ENCODE measurements at places on chromosomes 1 and 21.

DNA sequence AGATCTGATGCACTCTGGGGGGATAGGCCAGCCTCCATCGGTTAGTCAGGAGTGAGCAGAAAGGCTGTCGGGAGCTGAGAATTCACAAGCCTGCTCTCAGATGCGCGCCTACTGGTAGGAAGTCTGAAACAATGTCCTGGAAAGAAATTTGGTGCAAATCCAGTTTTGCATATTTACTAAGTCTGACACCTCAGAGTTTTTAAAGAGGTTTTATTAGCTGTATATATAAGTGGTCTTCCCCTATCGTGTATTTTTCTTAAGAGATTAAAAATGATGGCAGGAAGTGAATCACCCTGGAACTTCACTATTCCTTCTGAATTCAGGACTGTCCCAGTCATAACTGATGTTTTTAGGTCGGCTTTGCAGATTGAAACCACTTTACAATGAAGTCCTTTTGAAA is 99.8 kb upstream of the C1orf105 start:
- DNase-seq, result no peak

- no peak for DNase-seq
Observed at GRCh38 chr1:89081005-89081404, 16.0 kb upstream of the GBP1 start.

- no peak for DNase-seq
Observed at GRCh38 chr1:84598846-84599741, 24.9 kb upstream of the CTBS start.

GRCh38 chr1:116356673-116357072 is 16.4 kb upstream of the ATP1A1 start:
- DNase-seq, result no peak

DNA sequence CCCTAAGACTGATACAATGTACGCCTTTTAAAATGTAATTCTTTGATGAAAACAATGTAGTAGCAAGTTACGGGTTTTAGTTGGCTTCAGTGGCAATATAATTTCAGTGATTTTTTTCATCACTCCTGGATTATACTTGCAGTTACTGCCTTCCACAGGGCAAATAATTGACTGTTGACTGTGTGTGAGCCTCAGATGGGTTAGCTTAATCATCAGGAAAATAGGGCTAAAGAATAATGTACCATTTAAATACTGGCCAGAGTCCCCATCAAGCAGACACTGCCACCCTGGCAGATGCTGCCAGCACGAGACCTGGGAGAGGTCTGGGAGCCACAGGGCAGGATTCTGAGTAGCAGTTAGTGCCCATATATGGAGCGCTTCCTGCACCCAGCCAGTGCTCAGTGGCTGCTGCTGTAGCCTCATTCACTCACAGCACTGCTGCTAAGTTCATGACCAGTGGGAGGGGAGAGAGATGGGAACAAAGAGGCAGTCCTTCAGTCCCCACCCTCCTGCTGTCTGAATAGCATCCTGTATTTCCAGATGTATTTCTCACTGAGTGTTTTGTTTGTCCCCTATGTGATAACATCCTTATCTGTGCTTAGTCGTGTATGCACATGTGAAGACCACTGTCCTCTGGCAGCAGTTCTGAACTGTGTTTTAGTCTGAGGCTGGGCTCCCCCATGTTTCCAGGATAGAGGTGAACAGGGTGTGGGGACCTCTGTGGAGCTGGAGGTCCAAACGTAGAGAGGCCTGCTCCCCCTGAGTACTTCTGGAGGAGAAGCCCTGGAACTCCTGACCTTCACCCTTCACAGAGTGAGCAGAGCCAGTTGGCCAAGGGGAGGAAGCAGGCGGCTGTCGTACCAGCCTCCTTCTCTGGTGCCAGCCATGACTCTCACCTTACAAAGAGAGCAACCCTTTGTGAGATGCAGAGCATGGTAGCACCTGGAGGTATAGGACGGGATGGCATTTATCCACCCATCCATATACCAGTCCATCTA is 80.4 kb downstream of the ADARB1 start:
- DNase-seq, result no peak

- no peak for DNase-seq
Observed at GRCh38 chr21:29293495-29293894, 5.2 kb upstream of the BACH1 start.

- DNase-seq, result no peak
Observed at GRCh38 chr1:16276302-16277030, 39.5 kb upstream of the CPLANE2 start.

- no peak for DNase-seq
Observed at GRCh38 chr1:234619794-234620247, 9.8 kb upstream of the IRF2BP2 start.

DNA sequence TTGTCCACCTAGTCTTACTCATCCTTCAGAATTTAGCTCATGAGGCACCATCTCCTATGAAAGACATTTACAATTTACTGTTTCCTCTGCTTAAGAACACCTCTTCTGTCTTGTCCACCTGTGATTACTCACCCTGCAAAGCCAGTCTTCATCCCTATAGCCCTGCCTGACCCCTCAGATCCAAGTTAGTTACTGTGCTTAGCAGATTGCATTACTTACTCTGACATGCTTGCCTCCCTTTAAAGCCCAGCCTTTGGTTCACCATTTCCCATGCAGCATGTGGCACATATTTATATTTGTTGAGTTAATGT is 60.9 kb upstream of the VCAM1 start:
- no peak for DNase-seq

- DNase-seq, result no peak
Observed at GRCh38 chr1:7967196-7967595, 5.7 kb downstream of the PARK7 start.

DNA sequence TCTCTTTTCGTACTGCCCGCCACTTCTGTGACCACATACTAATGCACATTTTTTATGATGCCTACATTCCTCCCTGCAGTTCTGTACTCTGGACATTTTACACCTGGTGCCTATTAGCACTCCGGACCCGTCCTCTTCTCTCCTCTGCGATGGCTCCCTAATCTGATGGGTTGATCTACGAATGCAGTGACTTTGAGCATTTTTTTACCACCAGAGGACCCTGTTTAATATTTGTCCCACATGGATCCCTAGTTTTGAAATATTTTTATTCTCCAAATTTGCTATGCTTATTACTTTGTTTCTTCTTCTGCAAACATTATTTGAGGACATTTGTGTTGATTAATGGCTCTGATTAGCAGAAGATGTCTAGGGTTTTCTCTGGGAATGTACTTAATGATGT is 5.2 kb downstream of the PPFIA4 start:
- DNase-seq, result no peak

DNA sequence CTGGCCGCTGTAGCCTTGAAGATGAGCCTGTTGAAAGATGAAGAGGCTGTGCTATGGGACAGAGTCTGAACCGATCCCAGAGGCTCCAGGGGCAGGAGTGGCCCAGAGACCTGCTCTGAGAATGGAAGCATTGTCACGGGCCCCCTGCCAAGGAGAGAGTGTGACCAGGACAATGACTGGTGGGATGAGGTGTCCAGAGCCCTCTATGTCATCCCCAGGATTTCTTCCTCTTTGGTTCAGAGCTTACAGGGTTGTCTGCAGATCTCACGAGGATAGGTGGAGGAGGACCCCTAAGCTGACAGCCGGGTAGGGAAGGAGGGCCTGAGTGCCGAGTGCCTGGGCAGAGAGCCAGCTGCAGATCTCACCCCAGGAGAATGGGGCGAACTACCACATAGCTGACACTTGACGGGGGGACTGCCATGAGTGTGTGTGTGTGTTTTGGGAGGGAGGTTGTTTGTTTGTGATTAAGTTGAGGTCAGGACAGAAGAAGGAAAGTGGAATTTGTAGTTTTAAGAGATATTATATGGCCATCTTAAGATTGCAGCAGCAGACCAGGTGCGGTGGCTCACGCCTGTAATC is 25.4 kb downstream of the PIK3CD start:
- no peak for DNase-seq

- DNase-seq, result no peak
Observed at GRCh38 chr21:28298251-28298672, 694.4 kb downstream of the LTN1 start.

DNA sequence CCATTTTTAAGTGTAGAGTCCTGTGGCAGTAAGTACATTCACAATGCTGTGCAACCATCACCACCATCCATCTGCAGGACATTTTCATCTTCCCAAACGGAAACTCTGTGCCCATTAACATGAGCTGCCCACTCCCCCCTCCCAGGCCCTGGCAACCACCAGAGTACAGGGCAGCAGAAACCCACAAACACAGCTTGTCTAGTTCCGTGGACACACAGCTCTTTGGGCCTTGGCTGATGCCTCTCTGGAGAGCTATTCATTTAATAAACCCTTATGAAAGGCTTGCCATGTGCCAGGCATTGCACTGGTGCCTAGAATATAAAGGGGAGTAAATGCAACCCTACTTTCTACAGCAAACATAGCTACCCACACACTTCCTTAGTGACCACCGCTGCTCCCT is 28.0 kb downstream of the STUM start:
- no peak for DNase-seq

DNA sequence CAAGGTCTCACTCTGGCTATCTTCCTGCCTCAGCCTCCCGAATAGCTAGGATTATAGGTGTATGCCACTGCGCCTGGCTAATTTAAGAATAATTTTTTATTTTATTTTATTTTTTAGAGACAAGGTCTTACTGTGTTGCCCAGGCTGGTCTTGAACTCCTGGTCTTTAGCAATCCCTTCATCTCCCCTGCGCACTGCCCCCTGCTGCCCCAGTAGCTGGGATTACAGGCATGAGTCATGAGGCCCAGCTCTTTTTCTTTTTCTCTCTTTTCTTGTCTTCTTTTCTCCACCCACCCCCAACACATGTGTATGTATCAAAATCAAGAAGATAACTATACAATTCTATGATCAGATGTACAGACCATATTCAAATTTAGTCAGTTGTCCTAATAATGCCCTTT is 87.2 kb downstream of the PEX14 start:
- no peak for DNase-seq

GRCh38 chr1:116062201-116062600 is 49.0 kb upstream of the MAB21L3 start:
- no peak for DNase-seq

DNA sequence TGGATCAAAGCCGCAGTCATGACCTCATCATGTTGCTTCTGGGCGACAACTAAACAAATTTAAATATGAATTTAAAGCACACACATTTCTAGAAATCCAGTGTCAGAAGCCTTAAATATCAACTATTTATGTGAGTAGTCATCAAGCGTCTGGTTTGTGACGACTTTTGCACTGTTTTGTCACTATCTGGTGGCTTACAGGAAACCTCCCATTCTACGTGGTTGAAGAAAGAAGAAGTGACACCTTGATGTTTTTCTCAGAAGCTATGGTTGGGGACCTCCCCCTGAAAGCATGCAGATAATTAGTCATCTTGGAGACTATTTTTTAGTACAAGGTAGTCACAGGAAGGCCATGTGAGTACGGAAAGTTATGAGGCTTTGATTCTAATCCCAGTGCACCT is 58.5 kb downstream of the TENT5C start:
- no peak for DNase-seq

- no peak for DNase-seq
Observed at GRCh38 chr1:40818264-40818961, 34.8 kb downstream of the KCNQ4 start.

DNA sequence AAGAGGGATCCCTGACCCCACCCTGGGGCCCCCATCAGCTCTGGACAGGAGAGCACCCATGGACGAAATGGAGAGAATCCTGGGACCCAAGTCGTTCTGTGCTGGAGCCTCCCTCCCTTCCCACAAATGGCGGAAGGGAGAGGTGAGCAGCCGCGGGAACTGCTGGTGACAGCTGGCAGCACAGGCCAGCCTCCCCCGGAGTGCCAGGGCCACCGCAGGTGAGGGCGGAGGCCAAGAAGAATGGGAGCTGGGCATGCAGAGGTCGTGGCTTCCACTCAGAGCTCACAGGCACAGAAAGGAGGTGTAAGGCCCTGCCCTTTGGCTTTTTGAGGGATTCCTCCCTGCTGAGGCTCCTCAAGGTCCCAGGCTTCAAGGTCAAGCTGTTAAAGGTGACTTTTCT is 24.6 kb downstream of the SLC1A7 start:
- no peak for DNase-seq

GRCh38 chr1:41353744-41354143 is 7.5 kb upstream of the FOXO6 start:
- DNase-seq, result no peak

GRCh38 chr1:8097077-8097799 is 71.1 kb upstream of the ERRFI1 start:
- DNase-seq, result no peak

DNA sequence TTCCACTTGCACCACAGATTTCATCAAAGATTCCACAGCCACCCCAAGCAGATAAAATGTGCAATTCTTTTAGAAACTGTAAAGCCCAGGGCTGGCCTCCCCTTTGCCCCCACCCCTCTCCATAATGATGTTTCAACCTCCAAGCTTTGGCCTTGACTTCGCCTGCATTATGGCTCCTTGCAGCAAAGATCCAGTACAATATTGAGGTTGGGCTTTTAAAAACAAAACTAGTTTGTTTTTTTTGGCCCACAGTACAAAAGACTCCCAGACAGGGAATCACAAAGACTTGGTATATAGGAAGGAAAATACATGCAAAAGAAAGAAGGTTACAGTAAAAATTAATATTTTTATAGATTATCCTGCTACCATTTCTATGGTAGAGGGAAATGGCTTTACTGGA is 356.5 kb upstream of the PTBP2 start:
- DNase-seq, result no peak

DNA sequence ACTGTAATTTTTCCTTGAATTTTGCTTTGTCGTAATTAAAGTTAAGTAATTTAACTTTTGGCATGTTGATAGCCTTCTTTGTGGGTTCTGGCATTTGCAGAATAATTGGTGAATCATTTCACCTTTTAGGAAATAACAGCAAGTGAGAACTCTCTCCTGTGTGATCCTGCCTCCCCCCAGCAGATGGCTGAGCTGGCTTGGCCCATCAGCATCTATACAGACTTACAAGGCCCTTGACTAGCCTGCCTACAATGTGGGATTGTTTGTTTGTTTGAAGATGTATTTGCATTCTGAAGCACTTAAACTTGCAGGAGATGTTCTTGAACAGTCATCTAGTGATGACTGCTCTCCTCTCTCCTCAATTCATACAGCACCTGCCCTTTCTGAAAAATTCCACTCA is 55.9 kb downstream of the MACO1 start:
- no peak for DNase-seq

DNA sequence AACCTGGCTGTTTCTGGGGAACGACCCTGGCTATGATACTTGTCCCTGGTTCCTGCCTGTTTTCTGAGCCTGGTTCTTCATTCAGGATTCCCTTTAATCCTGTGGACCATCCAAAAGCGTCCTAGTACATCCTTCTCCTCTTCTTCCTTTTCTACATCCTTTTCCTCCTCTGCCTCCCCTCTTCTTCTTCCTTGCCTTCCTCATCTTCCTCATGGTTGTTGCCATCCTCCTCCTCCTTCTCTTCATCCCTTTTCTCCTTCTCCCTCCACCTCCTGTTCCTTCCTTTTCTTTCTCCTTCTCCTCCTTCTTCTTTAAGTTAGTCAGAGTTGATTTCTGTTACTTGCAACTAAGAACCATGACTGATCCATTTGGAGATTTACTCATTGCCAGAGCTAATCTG is 197.8 kb downstream of the FOXD2 start:
- DNase-seq, result no peak
